Activated CD4-positive, CD25-positive, alpha-beta regulatory T cell (primary cell): ENCODE measurements at places on chromosomes 7 and 10.

GRCh38 chr10:80412486-80412885, 4.1 kb downstream of the PRXL2A start:
- DNase-seq, result no peak

- DNase-seq, result no peak
Observed at GRCh38 chr7:83799333-83799732, 150.4 kb upstream of the SEMA3E start.

DNA sequence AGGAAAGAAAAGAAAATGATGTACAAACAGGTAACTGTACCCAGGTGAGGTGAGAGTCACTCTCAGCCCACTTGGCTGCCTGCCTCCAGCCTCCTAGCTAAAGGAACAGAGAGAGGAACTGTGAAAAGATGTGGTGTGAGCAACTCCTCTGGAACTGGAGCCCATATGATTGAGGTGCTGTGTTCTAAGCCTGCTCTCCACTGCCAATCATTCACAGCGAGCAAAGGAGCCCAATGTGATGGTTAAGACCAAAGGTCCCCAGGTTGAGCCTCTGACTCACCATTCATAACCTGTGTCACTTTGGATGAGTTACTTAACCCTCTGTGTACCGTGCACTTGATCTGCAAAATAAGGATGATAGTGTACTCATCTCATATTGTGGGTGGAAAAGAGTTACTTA, 868.1 kb upstream of the AUTS2 start:
- DNase-seq, result no peak

DNA sequence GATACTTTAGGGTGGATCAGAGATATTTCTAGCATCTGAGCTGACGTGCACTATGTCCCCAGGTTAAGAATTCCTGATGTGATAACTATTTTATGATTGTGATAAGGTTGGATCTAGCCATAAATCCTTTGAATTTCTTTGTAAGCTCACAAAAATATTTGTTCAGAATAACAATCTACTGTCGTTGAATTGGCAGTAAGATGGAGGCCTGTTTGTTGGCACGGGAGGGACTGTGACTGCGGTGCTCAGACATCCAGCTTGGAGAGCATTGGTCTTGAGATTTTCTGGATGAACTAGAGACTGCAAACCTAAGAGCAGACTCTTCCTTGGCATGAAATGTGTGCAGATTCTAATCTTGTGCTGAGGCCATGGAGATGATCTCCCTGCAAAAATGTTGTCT, 131.1 kb downstream of the LRRC4 start:
- DNase-seq, result no peak

DNA sequence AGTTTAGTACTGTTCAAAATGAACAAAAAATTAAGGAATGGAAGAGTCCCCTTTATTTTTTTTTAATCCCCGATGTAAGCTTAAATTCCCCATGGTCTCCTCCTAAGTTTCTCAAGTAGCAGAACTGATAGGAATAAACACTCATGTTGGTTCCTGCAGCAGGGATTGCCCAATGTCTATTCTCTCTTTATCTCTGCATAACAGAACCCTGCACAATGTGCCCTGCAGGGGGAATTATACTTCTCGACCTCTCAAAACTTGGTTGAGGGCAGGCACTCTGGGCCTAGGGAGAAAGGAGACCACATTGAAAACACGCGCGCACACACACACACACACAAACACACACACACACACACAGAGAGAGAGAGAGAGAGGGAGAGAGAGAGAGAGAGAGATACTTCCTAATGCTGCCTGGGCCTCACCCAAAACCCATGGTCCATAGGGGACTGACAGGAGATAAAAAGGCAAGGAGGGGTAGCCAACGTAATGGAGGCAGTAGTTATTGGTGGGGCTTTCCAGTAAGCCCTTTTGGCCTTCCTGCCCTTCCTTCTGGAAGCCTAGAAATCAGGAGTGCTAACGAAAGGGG, 22.7 kb downstream of the JAZF1 start:
- no peak for DNase-seq

DNA sequence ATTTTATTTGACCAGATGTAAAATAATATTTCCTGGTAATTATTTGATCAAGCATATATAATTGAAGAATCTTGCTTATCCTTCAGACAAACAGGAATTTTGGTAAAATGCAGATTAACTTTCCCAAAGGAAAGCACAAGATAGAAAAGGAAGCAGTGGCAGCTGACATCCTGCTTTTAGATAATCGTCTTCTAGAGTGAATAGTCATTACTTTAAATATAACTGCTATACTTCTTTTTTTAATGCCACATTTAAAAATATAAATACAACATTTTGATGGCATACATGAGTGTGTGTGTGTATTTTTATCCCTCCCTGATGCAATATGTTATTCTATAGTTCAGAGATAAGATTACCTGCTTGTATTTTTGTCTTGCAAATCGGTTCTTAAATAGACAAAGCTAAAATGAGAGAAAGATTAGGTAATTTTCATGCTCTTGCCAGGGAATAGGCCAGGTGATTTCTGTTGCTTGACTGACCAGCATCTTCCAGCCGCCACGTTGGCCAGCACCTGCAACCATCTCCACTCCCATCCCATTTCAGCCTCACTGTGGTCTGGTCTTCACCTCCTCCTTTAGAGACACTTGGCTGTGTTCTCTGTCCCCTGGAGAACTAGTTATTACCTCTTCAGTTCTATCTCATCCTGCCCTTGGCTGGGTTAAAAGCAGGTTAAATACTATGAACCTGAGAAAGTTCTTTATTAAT, 58.1 kb downstream of the MDFIC start:
- DNase-seq, result no peak

DNA sequence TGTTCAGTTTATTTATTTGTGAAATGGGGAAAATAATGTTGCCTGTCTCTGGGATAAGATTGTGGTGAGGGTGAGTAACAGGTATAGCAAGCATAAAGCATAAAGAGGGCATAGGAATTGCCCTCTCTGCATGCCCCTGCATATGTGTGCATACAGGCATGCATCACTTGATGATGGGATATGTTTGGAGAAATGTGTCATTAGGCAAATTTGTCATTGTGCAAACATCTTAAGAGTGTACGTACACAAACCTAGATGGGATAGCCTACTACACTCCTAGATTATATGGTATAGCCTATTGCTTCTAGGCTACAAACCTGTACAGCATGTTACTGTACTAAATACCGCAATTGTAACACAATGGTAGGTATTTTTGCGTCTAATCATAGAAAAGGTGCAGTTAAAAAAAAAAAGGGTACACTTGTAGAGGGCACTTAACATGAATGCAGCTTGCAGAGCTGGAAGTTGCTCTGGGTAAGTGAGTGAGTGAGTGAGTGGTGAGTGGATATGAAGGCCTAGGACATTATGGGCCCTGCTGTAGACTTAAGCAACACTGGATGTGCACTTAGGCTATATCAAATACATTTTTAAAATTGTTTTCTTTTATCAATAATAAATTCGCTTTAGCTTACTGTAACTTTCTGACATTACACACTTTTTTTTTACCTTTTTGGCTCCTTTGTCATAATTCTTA, 386.5 kb upstream of the ANKRD30A start:
- DNase-seq, result no peak

GRCh38 chr7:16762177-16762576, 8.6 kb downstream of the TSPAN13 start:
- no peak for DNase-seq

DNA sequence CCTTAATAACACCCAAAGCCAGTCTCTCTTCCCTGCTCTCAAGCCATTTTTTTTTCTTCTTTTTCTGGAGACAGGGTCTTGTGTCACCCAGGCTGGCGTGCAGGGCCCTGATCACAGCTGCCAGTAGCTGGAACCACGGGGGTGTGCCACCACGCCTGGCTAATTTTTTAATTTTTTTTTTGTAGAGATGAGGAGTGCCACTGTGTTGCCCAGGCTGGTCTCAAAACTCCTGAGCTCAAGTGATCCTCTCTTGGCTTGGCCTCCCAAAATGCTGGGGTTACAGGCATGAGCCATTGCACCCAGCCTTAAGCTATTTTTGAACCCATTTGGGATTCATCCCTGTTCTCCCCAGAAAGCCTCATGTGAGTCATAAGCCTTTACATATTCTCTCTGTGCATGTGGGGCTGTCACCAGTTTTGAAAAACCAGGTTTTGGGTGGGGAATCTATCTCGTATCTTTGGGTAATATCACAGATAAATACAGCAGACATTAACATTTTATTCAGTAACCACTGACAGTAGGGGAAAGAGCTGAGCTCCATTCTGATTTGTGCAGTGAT, 15.5 kb downstream of the ZNF487 start:
- no peak for DNase-seq

DNA sequence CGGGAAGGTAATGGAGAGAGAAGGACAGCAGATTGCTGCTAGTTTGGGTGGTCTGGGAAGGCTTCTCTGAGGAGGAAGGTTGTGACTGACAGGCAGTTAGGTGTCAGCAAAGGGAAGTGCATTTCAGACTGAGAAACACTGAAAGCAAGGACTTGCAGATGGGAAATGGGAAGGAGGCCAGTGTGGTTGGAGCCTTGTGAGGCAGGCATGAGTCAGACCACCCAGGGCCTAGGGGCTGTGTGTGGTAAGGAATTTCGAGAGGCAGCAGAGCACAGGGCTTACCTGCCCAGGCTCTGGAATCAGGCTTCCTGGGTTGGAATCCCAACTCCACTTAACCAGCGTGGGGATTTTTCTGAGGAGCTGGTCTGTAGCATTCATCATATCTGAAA, 53.5 kb downstream of the NRF1 start:
- DNase-seq, result no peak

GRCh38 chr7:55545496-55545895, 26.8 kb downstream of the VOPP1 start:
- no peak for DNase-seq

DNA sequence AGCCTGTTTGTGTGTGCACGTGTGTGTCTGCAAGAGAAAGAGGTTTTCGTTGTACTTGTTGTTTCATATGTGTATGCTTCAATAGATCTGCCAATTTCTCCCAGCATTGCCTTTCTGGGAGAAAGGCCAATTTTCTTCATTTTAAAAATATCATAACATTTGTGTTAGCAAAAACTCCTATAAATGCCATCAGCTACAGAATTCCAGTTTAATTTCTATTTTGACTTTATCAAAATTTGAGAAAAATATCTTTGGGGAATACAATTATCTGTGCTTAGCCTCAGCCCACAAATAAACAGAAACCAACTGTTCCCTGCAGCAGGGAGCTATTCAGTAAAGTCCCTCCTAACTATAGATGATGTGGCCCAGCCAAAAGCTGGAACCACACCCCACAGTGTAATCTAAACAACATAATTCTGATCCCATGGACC, 68.3 kb upstream of the MGMT start:
- no peak for DNase-seq

DNA sequence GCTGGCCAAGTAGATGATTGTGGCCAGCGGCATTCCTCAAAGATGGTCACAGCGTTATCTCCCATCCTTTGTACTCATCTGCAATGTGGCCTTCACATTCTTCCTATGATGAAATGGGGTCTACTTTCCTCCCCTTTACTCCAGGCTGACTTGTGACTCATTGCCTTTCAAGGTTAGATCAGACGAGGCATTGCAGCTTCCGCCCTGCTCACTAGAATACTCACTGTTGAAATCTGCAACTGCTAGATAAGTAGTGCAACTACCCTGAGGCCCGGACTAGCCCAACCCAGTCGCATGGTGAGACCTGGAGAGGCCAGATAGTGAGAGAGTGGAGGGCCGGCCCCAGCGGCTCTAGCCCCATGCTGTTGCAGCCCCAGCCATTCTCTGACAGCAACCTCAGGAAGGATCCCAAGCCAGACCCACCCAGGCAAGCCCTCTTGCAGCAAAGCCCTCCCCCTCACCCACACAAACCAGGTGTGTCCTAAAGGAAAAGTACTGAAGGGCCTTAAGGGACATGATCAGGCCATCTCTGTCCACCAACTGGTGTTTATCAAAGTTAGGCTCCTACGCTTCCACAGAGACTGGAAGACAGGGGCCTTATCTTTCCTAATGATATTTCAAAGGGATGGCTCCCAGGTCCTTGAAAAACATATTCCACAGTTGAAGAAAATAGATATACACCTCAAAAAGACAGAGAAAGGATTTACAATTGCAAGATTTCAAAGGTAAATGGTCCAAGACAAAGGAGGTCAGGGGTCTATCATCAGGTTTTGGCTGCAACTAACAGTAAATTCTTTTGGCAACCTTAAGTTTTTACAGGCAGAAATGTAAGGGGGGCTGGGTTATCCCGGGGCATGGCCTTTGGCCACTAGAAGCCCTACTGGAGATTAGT, 107.2 kb upstream of the TRIM24 start:
- DNase-seq, result no peak

- no peak for DNase-seq
Observed at GRCh38 chr10:79048639-79049550, 19.9 kb upstream of the ZMIZ1 start.

GRCh38 chr10:60208676-60209269, 180.9 kb downstream of the ANK3 start:
- DNase-seq, result no peak

GRCh38 chr10:80500572-80501380, 36.9 kb upstream of the SH2D4B start:
- DNase-seq, result no peak

- no peak for DNase-seq
Observed at GRCh38 chr7:29864656-29865055, 58.3 kb downstream of the WIPF3 start.

DNA sequence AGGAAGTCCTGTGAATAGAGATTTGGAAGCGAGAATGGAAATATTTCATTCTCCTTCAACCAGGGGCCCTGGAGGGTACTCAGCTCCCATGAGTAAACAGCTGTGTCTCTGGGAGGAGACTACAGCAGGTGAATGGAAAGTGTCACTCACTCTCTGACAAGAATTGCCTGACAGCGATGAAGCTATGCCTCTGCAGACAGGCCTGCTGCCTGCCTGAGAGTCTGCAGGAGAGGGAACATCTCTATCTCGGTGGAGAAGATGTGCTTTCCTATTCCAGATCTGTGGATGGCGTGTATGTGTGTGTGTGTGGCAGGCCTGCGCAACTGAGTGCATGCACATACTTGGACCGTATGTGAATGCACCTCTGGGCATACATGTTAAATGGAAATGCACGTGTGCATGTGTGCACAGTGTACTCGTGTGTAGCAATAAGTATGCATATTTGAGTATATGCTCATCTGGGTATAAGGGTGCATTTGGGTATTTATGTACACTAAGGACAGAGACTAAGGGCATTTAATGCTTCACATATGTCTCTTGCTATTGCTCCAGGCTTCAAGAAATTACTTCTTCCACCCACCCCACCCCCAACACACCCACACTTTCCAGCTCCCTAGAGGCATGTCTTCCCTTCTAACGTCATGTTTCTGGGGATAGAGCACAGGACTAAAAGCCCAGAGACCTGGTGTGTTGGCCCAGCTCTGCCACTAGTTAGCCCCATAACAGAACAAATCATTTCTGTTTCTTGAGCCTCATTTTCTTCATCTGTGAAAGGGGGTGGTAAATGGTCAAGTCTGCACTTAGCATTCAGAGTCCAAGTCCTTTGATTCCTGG, 4.6 kb upstream of the ADCYAP1R1 start:
- no peak for DNase-seq

- no peak for DNase-seq
Observed at GRCh38 chr7:100682991-100683658, 9.6 kb downstream of the GNB2 start.
